ENCODE measurements at places on chromosomes 16 and 17.
A peak's percentile ranks its signal among the peaks of the same experiment; 100 is the strongest.

GRCh38 chr16:12398029-12398682 is 405.5 kb downstream of the CPPED1 start:
- DNase-seq, result no peak

- no peak for DNase-seq
Observed at GRCh38 chr17:45812102-45812501, 28.0 kb downstream of the CRHR1 start.

DNA sequence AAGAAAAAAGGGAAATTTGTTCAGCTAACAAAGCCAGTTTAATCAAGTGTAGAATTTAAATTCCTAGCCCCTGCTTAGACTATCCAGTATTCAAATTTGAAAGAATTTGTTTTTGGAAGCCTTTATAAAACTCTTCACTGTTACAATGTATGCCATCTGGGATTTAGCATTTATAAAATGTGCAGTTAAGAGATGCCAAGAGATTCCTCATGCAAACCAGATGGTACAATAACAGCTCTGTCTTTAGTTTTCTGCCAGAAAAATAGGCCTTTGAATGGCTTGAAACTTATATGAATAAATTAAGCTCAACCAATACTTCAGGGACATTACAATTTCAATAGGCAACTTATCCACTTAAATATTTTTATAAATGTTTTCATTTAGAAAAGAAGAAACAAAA is 6.8 kb upstream of the ANKS4B start:
- DNase-seq, result no peak

GRCh38 chr16:89200124-89200849 is at the start of gene SLC22A31:
TSS of gene SLC22A31 (minus strand) at chr16:89200537. CDS start at chr16:89200501, 36 bp downstream.
- peak; percentile 74 for DNase-seq

DNA sequence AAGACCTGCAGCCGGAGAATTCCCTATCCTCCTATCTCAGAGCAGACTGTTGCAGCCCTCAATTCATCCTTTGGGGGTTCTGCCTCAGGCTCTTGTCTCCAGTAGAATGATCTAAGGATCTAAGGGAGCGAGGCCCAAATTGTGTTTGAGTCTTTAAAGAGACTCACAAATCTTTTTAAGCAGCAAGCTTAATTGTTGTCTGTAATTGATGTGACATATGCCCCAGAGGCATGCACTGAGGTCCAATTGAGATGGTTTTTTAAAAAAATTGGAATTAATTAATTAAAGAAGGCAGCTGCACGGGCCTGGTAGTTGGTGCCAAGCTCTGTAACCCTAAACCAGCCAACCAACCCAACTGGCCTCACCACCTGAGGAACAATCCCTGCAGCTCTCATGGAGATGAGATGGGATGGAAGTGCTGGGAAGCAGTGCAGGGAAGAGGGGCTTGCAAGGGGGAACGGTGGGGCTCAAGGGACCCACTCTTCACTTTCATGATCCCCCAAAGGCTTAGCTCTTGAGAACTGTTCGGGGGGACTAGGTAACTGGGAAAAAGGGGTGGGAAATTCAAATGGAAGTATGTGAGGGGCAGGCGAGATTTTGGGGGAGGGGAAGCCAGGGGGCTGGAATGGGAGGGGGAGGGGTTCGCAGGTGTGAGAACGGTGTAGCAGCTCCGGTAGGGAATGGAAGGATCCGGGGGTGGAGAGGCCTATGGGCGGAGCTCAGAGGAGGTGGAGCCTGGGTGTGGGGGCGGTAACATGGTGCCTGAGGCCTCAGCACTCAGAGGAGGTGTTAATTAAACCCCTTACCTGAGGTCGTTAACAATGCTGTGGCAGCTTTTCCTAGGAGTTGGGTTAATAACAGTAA is 9.2 kb upstream of the ZNF652 start:
- no peak for DNase-seq

GRCh38 chr17:79874329-79874981 is 35.2 kb upstream of the CBX4 start:
- DNase-seq, result no peak

GRCh38 chr16:86382067-86382773 is 128.1 kb upstream of the FOXF1 start:
- peak; percentile 61 for DNase-seq

DNA sequence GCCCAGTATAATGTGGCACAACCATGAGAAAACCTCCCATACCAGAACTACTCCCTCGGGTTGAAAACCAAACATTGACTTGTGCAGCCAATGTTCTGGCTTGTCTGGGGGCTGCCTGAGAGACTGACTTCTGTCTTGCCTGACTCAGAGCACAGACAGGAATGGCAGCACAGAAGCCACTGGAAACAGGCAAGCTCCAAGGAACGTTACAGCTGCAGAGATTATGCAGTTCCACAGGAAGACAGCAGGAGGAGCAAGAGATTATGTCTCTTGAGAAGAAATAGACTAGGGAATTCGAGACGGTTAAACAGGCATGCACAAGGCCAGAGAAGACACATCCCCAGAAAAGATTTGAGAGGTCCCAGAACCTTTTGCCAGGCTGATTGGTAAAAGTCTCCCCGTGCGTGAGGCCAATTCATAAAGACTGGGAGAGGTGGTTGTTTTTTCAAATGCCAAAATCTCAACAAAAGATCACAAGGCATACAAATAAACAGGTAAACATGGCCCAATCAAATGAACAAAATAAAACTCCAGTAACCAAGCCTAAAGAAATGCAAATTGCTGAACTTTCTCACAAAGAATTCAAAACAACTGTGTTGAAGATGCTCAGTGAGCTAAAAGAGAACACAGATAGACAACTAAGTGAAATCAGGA is 90.6 kb upstream of the CDH5 start:
- DNase-seq, result peak; percentile 42

DNA sequence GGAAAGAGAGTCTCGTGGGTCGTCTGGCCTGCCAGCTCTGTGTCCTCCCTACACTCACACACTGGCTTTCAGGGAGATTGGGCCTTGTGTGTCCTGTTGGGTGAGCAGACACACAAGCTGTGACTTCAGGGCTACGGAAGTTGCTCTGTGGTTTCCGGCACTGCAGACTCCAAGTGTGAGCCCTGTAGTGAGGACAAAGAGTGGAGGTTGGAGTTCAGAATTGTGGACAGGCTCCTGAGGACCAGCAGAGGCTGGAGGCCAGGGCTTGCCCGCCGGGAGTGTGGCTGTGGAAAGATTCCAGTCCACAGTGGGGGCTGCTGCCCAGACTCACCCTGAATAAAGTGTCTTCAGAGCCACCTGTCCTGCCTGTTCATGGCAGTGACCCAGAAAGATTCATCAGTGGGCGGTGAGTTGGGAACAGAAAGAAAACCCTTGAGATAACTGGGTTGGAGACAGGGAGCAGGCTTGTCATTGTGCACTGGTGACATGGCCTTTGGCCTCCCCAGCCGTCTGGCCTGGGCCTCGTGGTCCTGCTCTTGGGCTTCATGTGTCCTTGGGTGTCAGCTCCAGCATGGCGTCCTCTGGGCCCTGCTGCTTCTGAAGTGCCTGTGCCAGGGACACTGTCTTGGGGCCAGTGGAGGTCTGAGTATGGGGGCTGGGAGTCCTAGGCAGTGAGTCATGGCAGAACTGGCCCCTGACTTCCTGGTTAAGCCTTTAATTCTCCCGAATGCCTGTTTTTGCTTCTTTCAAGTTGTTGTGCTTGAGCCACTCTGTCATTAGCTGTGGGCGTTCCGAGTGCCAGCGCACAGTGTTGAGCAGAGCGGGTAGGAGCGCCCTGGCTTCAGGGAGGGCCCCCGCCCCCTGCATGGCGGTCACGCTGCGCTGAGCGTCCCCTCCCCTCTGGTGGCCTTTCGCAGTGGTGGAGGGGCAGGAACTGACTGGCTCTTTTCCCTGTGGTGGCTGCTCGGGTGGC is 19.9 kb upstream of the ZNF750 start:
- DNase-seq, result peak; percentile 88

- no peak for DNase-seq
Observed at GRCh38 chr16:24499193-24499814, 40.1 kb upstream of the RBBP6 start.

GRCh38 chr16:57863434-57864160 is 61.3 kb upstream of the KIFC3 start:
- peak; percentile 68 for DNase-seq

GRCh38 chr17:13862346-13862745 is 207.0 kb upstream of the COX10 start:
- DNase-seq, result no peak

DNA sequence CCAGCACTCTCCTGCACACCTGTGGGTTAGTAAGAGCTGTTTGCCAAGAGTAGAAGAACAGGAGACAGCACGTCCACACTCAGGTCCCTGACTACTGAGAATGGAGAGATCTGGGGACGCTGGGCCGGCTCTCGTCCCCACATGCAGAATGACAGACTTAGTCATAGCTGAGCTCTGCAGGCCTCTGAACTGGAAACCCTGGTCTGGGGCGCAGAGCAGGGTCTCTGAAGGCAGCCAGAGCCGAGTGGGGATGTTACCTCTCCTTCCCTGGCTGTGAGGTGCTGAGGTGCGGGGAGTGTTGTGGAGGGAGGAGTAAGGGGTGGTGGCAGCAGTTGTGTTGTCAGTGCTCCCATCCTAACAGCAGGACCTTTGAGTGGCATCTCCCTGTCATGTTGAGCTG is 7.2 kb upstream of the JPT2 start:
- DNase-seq, result no peak

DNA sequence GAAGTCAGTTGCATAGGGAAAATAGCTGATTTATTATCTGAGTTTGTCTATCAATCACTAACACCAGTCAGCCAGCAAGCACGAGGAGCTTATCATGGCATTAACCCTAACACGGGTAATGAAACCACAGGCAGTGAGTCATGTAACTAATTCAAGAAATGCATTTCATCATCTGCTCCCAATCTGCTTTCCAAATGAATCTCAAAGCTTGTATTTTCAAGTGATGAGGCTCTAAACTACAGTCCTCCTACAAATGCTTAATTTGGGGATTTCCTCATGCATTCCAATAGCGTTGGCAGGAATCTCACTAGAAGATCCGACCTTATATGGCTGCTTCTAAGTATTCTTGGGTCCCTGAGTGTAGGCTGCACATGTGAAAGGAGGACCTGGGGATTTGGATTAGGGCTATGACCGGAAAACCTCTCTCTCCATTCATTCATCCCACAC is 118.4 kb upstream of the HSBP1 start:
- DNase-seq, result no peak

DNA sequence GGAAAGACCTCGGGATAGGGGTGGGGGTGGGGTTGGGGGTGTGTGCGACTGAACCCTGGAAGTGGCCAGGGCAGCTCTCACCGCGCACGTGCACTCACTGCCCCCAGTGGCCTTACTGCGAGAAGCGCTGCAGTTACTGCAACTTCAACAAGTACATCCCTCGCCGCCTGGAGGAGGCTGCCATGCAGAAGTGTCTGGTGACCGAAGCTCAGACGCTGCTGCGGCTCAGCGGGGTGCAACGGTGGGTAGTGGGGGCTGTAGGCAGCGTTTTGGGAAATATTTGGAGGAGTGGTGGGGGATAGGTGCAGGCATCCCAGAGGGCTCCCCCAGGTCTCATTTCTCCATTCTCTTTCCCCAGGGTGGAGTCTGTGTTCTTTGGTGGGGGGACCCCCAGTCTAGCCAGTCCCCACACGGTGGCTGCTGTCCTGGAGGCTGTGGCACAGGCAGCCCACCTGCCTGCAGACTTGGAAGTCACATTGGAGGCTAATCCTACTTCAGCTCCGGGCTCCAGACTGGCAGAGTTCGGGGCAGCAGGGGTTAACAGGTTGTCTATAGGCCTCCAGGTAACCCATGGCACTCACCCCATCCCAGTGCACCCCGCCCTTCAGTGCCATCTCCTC is 972 bp downstream of the RSAD1 start:
- DNase-seq, result peak; percentile 88
